ENCODE measurements at places on chromosomes 5 and 9. TPM values are rescaled to one million over a fixed set of nuclear protein-coding genes. Genes with fewer than 3 reads are reported as not detected.

PCDHGA11 gene
- 2.9 TPM for total RNA-seq

DOK3 gene
- total RNA-seq = 5.0 TPM

AFAP1L1 gene
- total RNA-seq = 10.3 TPM

DMGDH gene
- 9.9 TPM for total RNA-seq

SHLD3 gene
- total RNA-seq = 5.6 TPM

CTXN3 gene
- total RNA-seq = not detected

CXCL14 gene
- 2.4 TPM for total RNA-seq
